ENCODE measurements at places on chromosomes 7 and 10.

DNA sequence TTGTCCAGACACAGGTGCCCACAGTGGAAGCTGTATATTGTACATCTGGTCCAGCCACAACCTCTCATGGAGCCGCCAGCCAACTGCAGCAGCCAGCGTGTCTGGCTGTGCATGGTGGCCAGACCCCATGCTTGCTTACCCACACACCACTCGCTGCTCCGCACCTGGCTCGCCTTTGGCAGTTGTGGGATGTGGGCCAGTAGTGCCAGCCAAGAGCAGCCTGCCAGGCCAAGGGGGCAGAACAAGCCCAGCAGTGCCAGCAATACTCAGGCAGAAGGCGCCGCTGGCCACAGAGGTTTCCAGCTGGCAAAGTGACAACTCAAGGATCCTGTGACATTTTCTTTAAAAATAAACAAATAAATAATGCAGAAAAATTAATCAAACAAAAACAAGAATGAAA lies 11.7 kb upstream of the TMEM243 start:
- DNase-seq, result peak; percentile 57

- DNase-seq, result no peak
Observed at GRCh38 chr7:85928500-85928899, 715.2 kb upstream of the GRM3 start.

- DNase-seq, result no peak
Observed at GRCh38 chr7:42765931-42766330, 145.9 kb downstream of the C7orf25 start.

GRCh38 chr7:81404669-81405068 lies 365.2 kb downstream of the HGF start:
- no peak for DNase-seq

- no peak for DNase-seq
Observed at GRCh38 chr7:42833411-42833810, 78.5 kb downstream of the C7orf25 start.

DNA sequence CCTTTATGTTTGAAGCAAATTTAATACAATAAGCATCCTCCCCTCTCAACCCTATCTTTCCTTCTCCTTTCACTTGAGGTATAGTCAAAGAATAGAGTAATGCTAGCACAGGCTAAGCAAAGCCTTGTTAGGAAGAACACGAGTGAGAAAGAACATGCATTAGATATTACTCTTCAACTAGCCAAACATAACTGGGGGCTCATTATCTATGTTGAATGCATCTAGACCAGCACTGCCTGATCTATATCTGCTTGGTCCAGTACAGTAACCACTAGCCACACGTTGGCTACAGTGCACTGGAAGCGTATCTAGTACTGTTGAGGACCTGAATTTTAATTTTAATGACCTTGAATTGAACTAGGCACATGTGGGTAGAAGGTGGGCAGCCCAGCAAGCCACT lies 21.0 kb downstream of the SFMBT2 start:
- no peak for DNase-seq

DNA sequence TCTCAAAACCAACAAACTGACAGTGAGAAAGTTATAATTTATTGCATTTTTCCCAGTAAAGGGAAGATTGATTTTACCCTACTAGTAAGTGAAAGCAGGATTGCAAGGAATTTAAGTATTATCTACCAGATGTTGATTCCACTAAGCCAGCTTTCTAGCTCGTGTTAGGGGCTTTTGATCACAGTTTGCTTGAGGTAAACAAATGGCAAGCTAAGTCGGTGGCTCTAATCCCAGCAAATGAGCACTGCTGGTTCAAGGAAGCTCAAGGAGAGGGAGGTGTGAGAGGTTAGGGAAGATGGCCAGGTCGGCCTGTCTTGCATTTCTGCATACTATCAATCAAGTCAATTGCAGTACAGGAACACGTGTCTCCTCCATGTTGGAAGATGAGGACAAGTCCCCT lies 448.7 kb upstream of the POM121L12 start:
- DNase-seq, result no peak

DNA sequence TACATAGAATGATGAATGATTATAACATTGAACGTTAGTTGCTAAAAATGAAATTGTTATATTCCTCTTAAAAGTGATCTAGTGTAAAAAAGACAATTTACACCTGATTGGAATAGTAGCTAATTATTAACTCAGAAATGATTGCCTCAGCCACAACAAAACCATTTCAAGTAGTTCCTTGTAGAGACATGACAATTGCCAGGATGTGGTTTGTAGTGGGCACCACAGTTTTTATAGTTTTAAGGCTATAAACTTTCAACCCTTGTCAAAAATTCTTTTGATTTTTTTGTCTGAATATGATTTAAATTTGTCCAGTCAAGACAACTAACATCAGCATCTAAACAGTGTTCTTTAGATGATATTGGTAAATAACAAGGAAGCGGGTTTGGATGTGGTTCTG lies 145.2 kb downstream of the SUGCT start:
- DNase-seq, result no peak

GRCh38 chr10:51204066-51204465 lies 129.8 kb downstream of the PRKG1 start:
- no peak for DNase-seq

DNA sequence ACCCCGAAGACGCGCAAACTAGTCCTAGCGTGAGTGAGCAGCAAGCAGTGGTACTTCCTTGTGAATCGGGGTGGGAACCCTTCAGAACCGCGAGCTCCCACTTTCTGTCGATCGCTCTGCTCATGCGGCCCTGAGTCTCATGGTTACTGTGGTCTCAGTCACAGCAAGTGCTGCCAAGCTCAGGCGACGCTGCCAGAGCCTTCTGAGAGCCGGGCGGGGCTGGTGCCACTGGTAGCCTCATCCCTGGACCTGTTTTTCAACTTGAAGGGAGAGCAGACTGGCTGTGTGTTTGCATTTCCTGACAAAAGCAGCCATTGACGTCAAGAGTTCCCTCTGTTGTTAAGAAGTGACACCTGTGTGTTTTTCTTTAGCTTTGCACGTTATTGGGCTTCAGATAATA lies 32.9 kb upstream of the BHLHA15 start:
- DNase-seq, result peak; percentile 84
